Activated CD4-positive, alpha-beta T cell treated with anti-CD3 and anti-CD28 coated beads, Interleukin-2, Interleukin-6, amounts not matched to agents 100 ng/mL and 50 ng/mL, durations not matched to agents 16 hours and 8 hours (primary cell): ENCODE measurements at places on chromosomes 7 and 10.

DNA sequence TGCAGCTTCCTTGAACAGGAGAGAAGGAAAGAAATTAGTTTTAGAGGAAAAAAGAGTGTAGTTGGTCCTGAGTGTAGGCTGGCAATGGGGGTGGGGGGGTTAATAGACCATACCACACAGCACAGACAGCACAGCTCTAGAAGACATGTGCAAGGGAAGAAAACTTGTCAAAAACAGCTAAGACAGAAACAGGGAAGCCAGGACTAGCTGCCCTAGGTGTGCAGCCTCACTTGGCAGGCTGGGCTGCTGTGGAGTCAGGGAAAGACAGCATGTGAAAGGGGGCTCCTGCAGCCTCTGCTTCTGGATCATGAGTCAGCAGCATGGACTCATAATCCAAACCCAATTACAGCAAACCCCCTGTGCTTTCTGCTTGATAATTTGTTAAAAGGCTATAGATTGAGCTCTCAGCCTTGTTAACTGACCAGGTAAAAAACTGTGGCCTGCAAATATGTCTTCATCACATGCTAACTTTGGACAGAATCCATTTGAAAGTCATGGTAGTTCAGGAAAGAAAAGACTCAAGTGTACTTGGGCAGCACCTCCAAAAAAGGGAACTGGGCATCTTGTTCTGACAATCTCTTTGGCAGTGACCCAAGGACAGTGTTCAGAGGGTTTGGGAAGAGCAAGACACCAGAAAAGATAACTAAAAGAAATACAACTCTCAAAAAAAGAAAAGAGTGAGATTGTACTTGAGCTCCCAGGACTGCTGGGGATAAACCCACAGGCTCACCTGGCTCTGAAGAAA is 142.2 kb upstream of the VWC2 start:
- DNase-seq: no peak

- no peak for DNase-seq
Observed at GRCh38 chr10:32618482-32618881, 172.5 kb downstream of the CCDC7 start.

DNA sequence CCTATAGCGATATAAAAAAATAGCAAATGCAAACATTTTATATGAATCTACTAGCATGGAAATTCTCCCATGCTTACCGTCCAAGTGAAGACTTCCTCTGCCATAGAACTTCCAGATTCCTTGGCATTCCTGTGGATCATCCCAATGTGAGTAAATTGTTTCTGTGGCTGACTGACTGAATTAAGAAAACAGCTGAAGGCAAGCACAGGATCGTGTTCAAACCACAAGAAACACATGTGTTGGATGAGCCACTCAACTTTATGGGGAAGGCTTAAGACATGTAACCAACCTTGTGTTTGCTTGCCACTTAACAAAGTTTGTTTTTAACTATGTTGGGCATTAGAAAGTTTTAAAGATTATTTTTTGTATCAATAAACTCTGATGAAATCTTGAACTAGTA is 2.6 kb upstream of the MYPN start:
- DNase-seq: no peak

DNA sequence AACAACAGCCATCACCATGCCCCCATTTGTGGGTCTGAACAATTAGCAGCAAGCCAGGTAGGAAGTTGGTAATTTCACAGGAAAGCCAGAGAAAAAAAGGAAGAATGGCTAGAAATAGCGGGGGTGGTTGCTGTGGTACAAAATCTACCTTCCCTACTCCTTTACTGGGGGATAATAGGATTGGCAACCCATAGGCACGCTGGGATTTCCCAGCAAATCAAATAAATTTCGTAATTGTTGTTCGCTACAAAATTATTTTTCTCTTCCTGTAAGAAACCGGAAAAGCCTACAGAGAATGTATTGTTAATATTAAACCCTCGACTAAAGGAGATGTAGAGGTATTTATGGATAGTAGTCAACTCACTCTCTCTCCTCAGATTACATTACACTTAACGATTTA is 123.9 kb downstream of the DOCK4 start:
- DNase-seq: no peak

- DNase-seq: peak; percentile 73
Observed at GRCh38 chr10:100482181-100482833, 19.5 kb downstream of the WNT8B start.

DNA sequence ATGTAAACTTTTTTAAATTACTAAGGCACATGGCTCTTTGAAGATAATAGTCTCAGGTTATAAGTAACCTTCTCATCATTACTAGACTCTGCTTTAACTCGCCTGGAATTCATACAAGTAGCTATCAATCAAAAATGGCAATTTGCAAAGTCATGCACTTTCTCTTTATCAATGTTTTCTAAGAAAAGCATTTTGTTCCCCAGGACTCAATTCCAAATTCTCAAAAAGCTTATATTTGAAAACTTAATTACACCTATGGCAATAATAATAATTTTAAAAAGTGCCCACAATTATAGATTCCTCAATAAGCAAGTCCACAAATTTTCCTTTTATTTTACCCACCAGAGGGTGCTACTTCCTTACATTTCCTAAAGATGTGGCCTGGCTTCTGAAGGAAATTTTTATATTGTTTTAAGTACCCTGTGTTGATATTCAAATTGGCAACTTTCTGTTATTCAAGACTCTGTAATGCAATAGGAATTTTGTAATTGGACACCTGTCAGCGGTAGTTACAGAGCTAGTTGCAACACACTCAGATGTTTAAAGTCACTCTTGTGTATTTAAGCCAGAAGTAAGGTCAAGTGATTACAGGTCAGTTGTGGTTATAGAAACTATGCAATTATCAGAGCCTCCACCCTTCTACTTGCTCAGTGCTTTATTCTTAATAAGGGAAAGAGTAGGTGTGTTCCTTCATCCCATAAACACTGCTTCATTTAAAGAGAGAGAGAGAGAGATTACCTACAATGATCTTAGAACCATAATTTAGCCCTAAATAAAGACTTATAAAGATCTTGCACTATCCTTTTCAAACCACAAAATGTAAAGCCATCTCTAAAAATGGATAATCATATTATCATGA is 47.1 kb upstream of the HYAL4 start:
- peak; percentile 29 for DNase-seq

DNA sequence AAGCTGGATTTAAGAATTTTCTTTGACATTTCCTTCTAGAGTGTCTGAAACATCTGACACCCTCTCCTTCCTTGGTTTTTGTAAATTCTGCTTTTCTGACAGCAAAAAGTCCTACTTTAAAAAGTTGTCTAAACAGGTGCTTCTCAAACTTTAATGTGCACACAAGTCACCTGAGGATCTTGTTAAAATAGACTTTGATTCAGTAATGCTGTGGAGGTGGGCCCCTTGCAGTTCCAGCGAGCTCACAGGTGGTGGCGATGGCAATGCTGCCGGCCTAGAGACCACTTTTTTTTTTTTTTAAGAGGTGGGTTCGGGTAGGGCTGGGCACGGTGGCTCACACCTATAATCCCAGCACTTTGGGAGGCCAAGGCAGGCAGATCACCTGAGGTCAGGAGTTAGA is 77.1 kb downstream of the ABCC2 start:
- DNase-seq: no peak
